Lower leg skin (tissue), 4 donors: ENCODE measurements at places on chromosomes 4 and X. TPM values are rescaled to one million over a fixed set of nuclear protein-coding genes. Genes with fewer than 3 reads are reported as not detected.

FAM9B gene
- total RNA-seq: not detected

FAM53A gene
- total RNA-seq: 1.7 TPM

EXOC1 gene
- total RNA-seq: 37.2 TPM

DNAAF6 gene
- not detected for total RNA-seq

CT45A1 gene
- not detected for total RNA-seq

TBL1X gene
- 14.8 TPM for total RNA-seq

GCNA gene
- total RNA-seq: 0.67 TPM

LIAS gene
- 10.1 TPM for total RNA-seq

CENPVL3 gene
- not detected for total RNA-seq

MGARP gene
- total RNA-seq: 1.2 TPM

NXF2B gene
- total RNA-seq: not detected

CT47B1 gene
- not detected for total RNA-seq

KCNIP4 gene
- total RNA-seq: not detected

COL4A5 gene
- 43.1 TPM for total RNA-seq

CFAP47 gene
- total RNA-seq: not detected

ANXA3 gene
- total RNA-seq: 34.3 TPM

MAGEB10 gene
- total RNA-seq: not detected

GUCY1A1 gene
- 6.7 TPM for total RNA-seq

GRCh38 chr4:77151241-77151640 lies 5.8 kb upstream of the CCNG2 start:
- DNase-seq: no peak

DNA sequence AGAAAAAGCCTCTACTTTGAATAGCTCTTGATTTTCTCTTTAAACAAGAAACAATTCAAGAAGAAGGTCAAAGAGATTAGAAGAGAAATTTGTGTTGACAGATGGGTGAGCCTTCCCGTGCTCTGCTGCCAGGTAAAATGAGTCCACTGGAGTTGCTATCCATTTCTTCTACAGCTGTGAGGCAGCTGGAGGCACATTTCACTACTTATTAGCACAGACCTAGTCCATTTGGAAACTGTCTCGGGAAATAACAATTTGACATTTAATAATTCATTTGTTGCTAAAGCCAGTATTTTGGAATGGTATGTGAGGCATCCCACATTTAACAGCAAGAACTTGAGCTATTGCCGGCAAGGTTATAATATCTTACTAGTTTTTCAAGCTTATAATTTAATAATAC lies 396.8 kb upstream of the GRIA3 start:
- DNase-seq: no peak

DNA sequence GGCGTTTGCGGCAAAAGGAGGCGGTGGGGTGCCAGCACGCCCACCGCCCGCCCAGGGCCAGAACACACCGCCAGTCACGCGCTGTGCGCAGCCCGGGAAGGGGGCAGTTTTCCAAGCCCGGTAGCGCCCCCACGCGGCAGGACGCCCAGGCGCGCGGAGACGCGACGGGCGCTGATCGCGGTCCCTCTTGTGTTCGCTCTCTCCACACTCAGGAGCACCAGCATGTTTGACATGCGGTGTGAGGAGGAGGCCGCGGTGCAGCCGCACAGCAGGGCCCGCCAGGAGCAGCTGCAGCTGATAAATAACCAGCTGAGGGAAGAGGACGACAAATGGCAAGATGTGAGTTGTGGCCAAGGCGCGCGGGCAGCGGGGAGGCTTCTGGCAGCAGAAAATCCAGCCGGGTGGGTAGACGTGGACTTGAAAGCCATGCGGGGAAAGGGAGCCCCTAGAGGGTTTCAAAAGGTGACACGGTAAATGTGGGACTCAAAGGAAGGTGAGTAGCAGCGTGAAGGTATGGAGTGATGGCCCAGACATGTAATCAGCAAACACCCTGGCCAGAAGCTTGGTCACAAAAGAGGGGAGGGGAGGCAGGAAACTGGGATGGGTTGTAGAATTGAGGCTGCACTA lies 104.1 kb downstream of the PHOX2B start:
- peak; percentile 58 for DNase-seq

GRCh38 chr4:153295131-153295755 lies 49.2 kb upstream of the MND1 start:
- no peak for DNase-seq

- no peak for DNase-seq
Observed at GRCh38 chr4:10333942-10334341, 123.3 kb downstream of the ZNF518B start.

GRCh38 chr4:184215709-184216328 lies 1.9 kb downstream of the ENPP6 start:
- DNase-seq: no peak

GRCh38 chr4:37852376-37852775 lies 25.9 kb downstream of the PGM2 start:
- no peak for DNase-seq

- no peak for DNase-seq
Observed at GRCh38 chr4:62640296-62640695, 1440.2 kb downstream of the ADGRL3 start.

DNA sequence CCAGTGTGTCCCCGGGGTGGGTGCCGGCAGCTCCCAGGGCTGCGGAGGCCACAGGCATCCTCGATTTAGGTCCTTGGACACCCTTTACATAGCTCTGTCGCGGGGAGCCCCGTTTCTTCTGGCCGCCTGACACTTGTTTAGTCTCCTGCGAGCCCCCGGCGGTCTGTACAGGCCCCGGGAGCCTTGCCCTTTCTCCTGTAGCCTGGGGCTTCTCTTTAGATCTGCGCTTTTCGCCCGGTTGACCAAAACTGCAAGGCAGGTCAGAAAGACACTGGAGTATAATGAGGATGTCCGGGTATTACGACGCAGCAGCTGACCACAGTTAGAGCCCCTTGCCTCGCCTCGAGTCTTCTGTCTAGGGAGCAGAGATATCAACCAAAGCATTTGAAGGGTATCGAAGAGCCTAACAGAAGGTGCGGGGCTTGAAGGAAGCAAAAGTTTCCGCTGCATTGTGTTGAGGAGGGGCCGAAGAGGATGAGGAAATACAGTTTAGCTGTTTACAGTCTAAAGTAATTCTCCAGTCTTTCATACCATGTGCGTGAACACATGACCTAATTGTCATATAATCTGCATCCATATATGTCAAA lies 479 bp downstream of the BRCC3 start:
- DNase-seq: no peak

- no peak for DNase-seq
Observed at GRCh38 chr4:55458164-55458563, 62.4 kb downstream of the TMEM165 start.

GRCh38 chr4:124459941-124460310 lies 252.6 kb downstream of the ANKRD50 start:
- no peak for DNase-seq

- DNase-seq: no peak
Observed at GRCh38 chr4:90689739-90690138, 562.5 kb downstream of the CCSER1 start.

DNA sequence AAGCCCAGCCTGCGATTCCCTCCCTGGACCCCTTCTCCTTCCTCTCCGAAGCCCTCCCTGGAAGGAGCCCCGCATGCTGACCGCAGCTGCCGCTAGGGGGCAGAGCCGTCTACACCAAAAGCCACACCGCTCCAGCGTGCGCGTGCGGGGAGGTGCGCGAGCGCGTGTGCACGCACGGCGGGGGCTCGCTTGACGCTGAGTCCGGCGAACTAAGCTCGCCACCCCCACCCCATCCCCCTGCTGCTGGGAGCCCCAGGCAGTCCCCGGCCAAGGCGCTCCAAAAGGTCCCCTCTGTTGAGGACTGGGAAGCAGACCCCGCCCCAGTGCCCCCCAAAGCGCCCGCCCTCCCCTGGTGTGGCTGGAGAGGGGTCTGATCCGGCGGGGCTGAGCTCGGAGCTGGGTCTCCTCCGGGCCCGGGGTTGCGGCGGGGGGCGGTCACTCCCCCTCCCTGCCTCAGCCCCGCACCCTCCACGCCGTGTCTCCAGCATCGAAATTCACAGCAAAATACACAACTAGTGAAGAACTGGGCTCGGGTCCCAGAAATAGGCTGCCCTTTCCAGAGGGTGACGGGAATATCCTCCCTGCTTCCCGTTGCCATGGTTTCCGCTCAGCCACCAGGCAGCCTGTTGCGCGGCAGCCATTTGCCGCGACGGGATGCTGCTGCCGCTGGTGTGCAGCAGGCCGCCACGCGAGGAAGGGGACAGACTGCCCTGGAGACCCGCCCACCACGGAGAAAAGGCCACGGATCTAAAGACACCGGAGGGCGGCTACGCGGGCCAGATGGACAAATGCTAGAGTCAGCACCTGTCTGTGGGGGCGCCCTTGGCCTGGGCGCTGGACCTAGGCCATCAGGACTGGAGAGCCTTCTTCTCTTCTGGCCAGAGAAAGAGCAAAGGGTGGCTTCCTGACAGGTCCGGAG lies 11.2 kb upstream of the CCNQ start:
- DNase-seq: peak; percentile 33

- no peak for DNase-seq
Observed at GRCh38 chr4:69330345-69331047, 50.2 kb downstream of the UGT2B28 start.

- DNase-seq: no peak
Observed at GRCh38 chrX:7119950-7120877, 27.3 kb upstream of the STS start.

- peak; percentile 54 for DNase-seq
Observed at GRCh38 chr4:8820178-8821102, 51.2 kb downstream of the HMX1 start.

DNA sequence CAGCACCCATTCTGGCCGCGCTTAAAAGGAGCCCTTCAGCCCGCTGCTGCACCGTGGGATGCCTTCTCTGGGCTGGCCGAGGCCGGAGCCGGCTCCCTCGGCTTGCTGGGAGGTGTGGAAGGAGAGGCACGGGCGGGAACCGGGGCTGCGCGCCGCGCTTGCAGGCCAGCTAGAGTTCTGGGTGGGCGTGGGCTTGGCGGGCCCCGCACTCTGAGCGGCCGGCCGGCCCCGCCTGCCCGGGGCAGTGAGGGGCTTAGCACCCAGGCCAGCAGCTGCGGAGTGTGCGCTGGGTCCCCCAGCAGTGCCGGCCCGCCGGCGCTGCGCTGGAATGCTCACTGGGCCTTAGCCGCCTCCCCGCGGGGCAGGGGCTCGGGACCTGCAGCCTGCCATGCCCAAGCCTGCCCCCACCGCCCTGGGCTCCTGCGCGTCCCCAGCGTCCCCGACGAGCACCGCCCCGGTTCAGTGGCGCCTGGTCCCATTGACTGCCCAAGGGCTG lies 111.3 kb downstream of the PCDH18 start:
- no peak for DNase-seq

- DNase-seq: no peak
Observed at GRCh38 chr4:170657761-170658160, 568.0 kb upstream of the AADAT start.

GRCh38 chr4:113094802-113095201 lies 45.3 kb downstream of the ANK2 start:
- DNase-seq: no peak

DNA sequence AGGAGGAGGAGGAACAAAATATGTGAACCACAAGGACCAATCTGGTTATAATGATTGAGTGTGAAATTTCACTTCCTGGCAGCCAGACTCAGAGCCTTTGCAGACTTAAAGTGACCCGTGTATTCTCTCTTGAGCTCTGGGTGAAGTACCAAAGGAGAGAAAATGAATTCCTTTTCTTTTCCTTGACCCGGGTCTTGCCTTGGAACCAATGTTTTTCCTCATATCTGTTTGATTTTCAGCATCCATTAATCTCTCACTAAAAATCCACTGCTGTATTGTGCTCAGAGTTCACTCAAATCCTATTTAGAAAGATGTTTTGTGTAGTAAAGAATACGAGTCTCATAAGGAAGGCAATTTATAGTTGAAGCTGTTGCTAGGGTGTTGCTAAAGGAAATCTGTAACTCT lies 78.3 kb upstream of the C1QTNF7 start:
- DNase-seq: no peak

GRCh38 chr4:180640193-180640592 lies 1603.0 kb upstream of the TENM3 start:
- DNase-seq: no peak

DNA sequence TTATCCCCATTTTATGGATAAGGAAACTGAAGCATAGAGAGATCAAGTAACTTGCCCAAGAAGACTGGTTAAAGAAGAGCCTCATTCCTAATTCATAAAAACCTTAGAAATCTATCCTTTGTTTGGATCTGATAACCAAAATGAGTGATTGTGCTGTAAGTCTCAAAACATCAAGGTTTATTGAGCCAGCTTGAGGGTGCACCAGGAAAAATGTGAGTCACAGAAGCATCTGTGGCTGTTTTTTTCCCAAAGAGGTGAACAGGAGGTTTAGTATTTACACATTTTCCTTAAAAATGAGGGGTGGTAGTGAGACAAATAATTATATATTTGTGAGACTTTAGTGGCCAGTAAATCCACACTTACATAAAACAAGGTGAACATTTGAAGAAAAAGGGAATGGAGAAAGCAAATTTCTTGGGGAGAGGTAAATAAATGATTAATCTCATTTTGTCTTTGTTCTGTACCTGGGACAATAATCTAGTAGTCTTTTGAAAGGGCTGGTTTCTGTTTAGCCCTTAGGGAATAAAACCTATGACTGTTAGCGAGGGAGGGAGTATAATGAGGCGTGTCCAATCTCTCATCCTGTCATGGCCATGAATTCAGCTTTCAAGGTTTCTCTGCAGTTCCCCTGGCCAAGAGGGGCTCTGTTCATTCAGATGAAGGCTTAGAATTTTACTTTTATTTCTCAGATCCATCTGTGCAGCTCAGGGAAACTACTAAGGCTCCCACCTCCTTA lies 12.2 kb upstream of the FMR1 start:
- no peak for DNase-seq

DNA sequence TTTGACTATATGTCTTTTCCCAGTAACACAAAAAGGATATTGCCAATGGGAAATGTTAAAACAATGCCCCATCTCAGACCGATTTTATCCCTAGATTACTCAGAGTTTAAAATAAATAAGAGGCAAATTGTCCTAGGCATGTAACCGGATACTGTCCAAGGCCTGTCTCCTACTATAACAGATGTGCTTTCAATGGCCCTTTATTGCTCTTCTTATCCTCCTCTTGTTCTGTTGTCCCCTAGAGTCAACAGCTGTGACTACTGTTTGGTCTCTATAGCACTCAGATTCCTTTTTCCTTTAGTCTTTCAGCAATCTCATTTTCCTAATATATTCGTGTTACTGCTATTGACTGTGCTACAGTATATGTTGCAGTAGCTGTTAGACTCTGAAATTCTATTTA lies 66.8 kb upstream of the PLS3 start:
- no peak for DNase-seq

DNA sequence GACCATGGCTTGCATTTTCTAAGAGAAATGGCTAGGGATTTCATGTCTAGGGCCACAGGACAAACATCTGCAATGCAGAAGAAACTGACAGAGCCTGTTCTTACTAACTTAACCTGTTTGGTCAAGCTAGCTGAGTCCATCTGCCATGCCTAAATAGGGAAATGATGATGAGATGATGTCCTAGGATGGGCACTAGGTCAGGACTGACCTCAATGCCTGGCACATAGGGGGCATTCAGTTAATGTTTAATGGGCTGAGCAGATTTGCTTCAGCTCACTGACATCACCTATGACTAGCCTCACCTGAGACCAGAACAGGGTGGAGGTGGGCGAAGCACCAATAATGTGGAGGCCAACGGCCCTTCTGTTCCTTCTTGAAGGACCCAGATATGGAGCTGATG lies 174.2 kb upstream of the SCML1 start:
- no peak for DNase-seq

GRCh38 chrX:43676971-43677572 lies 21.0 kb downstream of the MAOA start:
- no peak for DNase-seq
